Foreskin fibroblast (primary cell): ENCODE measurements at places on chromosomes 5 and 9.

GRCh38 chr5:43802119-43802518 is 199.1 kb downstream of the NNT start:
- DNase-seq: no peak

GRCh38 chr5:159330131-159330800 is at the start of gene IL12B:
TSS of gene IL12B (minus strand) at chr5:159330487. CDS start at chr5:159326782, 3,705 bp downstream.
- DNase-seq: peak; percentile 52

DNA sequence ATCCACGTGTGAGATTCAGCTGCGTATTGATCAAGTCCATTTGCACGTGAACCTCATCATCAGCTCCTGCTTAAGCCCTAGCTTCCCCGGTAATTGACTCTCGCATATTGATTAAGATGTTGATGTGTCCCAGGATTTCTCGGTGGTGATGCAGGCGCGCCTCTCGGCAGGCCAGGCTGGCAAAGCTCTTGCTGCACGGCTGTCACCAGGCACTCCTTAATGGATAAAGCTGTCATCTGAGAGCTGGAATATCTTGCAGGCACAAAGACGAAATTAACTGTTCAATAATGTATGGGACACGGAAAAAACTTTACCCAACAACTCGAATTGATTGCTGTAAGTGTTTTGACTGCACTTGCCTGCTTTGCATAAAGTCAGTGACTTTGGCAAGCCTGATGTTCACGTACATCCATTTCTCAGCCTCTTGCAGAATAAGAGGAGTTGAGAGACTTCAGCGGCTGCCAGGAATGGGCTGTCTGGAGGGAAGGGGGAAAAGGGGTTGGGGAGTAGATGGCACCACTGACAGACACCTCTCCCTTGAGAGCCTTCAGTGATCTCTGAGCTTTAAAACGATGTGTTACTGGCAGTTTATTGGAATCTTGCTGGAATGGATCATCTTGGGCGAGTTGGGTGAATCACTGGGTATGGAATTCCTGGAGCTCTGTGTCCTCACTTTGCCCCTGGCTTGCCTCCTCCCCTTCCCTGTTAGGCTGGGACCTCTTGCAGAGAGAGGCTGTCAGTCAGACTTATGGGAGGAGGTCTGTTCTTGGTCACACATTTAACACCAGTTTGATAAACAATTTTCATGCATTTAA is 650.3 kb downstream of the CCDC171 start:
- peak; percentile 88 for DNase-seq

DNA sequence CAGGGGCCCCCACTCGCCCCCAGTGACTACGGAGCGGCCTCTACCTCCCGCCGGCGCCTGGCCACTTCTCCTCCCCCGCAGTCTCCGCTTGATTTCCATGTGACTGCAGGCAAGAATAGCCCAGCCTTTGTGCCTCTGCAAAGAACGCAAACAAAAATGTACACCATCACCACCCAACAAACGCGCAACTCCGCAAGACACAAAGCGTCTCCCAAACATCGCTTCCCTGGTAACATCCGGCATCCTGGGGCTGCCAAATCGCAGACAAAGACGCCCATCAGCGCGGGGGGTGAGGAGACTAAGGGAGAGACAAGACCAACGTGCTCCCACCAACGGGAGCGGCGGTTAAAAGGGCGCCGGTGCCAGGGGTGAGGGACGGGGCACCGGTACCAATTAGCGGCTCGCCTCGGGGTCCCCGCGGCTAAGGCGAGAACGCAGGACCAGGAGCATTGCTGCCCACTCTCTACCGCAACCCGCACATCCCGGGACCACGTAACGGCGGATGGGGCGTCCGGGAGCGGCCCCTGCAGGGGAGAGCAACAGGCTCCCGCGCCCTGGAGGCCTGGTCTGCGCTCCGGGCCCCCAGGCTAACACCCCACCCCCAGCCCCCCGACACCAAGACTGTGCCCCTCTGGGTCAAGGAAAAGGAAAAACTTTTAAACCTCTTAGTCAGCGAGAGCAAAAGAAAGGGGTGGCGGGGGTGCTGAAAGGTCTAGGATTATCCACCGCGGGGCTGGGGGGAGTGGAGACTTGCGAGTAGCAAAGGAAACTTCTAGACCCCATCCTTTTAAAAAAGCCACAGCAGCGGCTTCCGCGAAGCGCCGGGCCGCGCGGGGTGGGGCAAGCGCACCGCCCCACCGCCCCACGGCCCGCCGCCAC is 885 bp downstream of the MPDZ start:
- peak; percentile 46 for DNase-seq

- no peak for DNase-seq
Observed at GRCh38 chr9:36637491-36638270, 65.0 kb downstream of the MELK start.

DNA sequence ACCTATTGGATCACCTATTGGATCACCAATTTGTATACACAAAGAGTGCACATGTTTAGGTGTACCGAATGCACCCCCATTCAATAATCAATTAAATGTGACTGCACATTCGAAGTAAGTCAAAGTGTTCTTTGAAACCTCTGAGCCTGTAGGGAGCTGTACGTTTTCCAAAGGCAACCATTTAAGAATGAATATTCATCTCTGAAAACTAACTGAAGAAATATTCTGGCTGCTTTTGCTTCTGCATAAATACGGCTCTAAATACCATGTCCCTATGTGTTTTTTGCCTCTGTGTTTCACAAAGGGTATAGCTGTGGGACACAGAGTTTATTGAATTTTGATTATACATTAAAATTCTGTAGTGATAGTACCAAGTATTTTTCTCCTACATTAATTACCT is 95.4 kb downstream of the ITGA1 start:
- no peak for DNase-seq

DNA sequence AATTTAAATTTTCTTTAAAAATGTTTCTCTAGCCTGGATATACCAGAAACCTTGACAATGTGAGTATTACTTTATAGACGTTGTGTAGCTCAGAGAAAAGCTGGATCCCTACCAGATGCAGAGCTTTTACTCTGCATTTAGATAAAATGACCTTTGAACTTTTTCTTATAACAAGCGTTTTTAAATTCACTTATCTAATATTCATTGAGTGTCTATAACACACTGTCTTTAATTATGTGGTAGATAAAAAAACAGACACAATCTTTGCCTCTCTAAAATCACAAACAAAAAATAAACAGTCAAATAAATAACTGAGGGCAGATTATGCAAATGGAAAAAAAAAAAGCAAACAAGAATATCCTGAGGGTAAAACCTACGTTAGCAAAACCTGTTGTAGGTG is 773.6 kb downstream of the CDH12 start:
- DNase-seq: no peak

GRCh38 chr5:65803699-65804391 is 81.8 kb downstream of the NLN start:
- DNase-seq: no peak

- DNase-seq: peak; percentile 39
Observed at GRCh38 chr5:89343666-89344065, 460.7 kb upstream of the MEF2C start.

DNA sequence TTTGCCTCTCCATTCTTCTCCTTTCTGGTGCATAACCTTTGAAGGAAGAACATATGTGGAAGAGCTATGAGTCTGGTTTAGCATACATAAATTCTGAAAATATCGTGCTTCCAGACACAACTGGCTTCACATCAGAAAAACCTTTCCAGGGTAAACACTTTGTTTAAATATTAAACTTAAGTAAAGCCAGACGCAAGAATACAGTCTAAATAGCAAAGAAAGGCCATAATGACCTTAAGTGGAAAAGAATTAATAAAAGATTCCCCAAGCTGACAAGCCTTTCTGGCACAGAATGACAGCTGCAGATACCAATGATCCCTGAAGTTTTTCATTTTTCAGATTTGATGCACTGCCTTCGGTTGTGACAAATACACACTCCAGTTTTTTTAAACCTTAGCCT is 13.5 kb upstream of the TSSK1B start:
- DNase-seq: no peak

DNA sequence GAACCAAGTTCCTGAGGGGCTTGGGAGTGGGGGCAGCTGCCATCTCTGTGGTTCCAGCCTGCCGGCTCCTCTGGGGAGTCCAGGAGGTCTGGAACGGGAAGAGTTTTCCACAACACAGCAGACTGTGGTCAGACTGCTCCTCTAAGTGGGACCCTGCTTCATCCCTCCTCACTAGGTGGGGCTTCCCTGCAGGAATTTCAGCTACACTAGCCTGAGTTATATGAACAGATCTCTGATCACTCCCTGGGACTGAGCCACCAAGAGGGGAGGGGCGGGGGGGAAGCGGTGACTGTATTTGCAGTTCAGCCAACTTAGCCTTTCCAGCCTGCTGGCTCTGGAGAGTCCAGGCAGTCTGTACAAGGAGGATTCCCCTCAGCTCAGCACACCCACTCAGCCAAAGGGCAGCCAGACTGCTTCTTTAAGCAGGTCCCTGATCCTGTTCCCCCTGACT is 19.4 kb downstream of the DTWD2 start:
- DNase-seq: no peak

DNA sequence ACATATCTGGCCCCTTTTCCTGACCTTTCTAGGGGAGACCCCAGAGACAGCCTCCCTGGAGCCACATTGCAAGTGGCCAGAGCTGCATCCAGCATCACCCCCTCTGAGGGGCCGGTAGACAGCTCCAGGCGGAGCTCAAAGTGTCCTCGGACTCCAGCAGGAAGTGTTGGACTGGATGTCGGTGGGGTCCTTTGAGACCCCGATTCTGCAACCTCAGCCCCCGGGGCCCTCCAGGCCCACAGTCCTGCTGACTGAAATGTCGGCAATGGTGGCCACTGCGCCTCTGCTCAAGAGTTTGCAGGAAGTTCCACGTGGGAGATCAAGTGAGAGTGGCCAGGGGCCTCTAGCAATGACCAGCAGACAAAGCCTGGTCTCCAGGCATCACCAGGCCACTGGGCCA is 115.9 kb upstream of the FOXD4L5 start:
- no peak for DNase-seq

GRCh38 chr9:97545486-97545885 is 44.0 kb downstream of the TMOD1 start:
- DNase-seq: no peak

GRCh38 chr9:34536685-34537084 is 13.9 kb upstream of the ENHO start:
- DNase-seq: no peak

GRCh38 chr9:123954518-123955280 is 24.8 kb upstream of the DENND1A start:
- DNase-seq: peak; percentile 51
